ENCODE measurements at places on chromosomes 5 and 9. TPM values are rescaled to one million over a fixed set of nuclear protein-coding genes. Genes with fewer than 3 reads are reported as not detected.

DNA sequence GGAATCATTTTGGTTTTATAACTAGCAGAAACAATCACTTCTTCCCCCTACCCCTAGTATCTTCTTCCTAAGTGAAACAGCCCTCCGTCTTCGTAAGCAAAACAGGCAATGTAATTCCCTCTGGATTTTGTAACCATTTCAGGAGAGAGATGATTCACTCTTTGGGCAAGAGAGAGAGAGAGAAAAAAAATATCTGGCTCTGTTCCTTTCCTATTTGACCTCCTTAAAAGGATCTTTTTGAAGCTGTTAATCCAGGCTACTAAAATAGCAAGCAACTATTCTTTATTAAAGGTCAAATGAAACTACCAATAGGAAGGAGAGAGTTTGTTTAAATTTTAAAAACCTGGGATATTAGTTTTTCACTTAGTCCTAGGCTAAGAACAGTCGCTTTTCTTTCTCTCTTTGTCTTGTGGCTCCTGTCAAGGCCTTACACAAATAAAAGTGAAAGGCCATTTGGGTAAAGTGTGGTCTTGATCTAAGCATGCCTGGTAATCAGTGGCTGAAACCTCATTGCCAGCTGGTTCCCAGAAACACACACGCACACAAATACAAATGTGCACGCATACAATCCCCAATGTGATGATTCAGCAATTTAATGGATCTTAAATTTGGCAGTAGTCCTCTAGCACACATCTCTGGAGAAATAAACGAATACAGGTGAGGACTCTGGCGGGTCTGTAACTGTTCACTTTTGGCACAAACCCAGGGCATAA lies 70.2 kb downstream of the PRUNE2 start:
- peak; percentile 84 for DNase-seq

DNA sequence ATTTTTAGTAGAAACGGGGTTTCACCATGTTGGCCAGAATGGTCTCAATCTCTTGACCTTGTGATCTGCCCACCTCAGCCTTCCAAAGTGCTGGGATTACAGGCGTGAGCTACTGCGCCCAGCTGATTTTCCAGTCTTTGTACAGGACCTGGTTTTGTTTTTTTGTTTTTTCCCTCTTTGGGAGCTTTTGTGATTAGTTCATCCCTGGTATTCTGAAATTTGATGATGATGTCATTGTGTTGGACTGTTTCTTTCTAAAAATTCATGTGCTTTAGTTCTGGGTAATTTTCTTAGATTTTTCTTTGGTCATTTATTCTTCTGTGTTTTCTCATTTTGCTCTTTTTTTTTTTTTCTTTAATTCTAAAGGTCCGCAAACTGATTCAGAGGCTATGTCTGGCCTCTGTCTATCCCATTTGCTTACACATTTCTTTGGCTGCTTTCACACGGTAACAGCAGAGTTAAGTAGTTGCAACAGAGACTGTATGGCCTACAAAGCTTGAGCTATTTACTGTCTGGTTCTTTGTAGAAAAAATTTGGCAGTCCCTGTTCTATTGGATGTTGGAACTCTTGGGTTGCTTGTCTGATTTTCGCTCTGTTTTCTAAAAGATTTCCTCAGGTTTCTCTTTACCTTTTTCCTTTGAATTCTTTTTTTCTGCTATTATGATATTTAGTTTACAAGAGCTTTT lies 24.8 kb downstream of the STX17 start:
- no peak for DNase-seq

GRCh38 chr5:122719991-122720746 lies 54.7 kb upstream of the SNX2 start:
- DNase-seq, result no peak

- DNase-seq, result no peak
These were observed 251.9 kb downstream of the EBF1 start for GRCh38 chr5:158847772-158848171.

DNA sequence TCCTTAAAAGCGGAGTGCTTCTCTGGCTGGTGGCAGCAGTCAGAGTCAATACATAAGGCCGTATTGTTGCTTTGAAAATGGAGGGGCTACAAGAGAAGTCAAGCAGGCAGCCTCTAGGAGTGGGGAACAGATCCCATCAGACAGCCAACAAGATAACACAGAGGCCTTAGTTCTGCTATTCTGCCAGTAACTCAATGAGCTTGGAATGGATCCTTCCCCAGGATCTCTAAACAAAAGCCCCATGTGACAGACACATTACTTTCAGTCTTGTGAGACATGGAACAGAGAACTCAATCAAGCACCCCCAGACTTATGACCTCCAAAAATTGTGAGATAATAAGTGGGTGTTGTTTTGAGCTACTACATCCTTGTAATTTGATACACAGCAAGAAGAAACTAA lies 158.6 kb downstream of the RFX3 start:
- DNase-seq, result peak; percentile 94

- no peak for DNase-seq
These were observed 429.1 kb upstream of the IRX4 start for GRCh38 chr5:2311851-2312250.

DNA sequence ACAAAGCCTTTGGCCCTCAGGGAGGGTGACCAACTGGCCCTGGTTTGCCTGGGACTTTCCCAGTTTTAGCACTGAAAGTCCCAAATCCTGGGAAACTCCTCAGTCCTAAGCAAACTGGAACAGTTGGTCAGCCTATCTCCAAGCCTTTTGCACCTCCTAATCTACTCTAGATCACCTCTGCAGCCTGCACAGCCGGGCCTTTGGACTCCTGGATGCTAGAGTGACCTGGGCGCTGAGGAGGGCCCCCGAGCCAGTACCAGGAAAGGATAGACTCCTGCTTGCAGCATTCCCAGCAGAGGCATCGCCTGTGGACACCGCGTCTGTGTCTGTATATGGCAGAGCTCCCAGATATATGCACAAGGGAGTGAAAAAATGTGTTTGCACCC lies 15.1 kb downstream of the IRF1 start:
- DNase-seq, result no peak

DNA sequence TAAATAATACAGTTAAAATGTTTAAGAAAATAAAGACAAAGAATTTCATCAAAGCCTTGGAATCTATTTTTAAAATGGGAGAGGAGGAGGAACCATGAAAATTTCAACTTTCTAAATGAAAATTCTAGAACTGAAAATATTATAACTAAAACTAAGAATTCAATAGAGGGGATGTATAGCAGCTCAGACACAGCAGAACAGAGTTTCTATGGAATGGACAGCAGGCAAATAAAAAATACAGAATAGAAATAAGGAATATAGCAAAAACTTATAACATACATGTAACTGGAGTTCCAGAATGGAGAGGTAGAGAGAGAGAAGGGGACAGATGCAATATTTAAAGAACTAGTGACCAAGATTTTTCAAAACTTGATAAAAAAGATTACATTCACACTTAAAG lies 1.4 kb upstream of the RANBP17 start:
- no peak for DNase-seq

- DNase-seq, result no peak
These were observed 6.5 kb upstream of the FAM78A start for GRCh38 chr9:131282688-131283422.

DNA sequence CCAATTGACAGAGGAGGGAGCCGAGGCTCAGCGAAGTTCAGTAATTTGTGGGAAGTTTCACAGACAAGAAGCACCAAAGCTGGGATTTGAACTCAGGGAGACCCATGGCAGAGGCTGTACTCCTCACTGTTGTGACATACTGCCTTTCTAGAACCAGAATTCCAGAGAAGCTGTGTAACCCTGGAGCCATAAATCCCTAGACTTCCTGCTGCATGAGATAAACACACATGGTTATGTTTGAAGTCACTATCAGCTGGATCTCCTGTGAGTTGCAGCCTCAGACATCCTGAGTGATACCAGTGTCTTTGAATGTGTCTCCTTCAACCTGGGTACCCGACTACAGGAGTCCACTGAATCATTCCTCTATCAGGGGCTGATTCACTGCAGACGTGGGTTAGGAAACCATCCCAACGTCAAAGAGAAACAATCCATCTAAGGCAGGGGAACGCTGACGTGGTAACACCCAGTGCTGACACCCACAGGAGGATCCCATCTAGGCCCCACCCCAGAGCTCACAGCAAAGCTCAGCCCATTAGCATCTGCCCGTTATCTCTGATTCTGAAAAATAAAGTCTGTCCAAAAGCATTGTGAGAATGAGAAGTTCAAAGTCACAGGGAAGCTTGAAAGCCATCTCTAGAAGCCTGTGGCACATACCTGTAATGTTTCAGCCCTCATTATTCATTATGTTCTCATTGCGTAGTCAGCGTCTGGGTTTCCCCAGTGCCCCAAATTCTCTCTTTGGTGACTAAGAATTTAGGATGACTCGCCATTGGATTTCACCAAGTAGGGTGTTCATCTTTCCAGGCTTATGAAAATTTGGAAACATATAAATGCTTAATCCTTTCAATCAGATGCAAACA lies 36.3 kb upstream of the BASP1 start:
- peak; percentile 33 for DNase-seq

GRCh38 chr5:124309241-124309980 lies 437.0 kb downstream of the ZNF608 start:
- no peak for DNase-seq

PLK2 gene
- 125 TPM for total RNA-seq
